ENCODE measurements at places on chromosomes 2 and 18.

GRCh38 chr2:121868652-121869051, 113.2 kb downstream of the TSN start:
- no peak for DNase-seq

DNA sequence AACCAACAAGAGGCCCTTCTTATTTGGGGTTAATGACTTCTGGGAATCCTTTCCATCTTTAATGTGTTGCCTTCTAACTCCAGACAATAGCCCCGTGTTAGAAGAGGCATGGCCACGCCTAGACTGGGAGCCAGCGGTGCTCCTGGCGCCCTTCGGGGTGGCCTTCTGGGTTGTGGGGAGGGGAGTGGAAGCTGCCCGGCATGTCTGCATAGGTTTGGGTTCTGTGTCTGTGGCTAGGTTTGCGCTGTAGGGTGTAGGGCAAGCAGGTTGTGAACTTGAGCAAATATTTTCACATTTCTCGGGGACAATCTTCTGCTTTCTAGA, 40.4 kb downstream of the CELF4 start:
- no peak for DNase-seq

DNA sequence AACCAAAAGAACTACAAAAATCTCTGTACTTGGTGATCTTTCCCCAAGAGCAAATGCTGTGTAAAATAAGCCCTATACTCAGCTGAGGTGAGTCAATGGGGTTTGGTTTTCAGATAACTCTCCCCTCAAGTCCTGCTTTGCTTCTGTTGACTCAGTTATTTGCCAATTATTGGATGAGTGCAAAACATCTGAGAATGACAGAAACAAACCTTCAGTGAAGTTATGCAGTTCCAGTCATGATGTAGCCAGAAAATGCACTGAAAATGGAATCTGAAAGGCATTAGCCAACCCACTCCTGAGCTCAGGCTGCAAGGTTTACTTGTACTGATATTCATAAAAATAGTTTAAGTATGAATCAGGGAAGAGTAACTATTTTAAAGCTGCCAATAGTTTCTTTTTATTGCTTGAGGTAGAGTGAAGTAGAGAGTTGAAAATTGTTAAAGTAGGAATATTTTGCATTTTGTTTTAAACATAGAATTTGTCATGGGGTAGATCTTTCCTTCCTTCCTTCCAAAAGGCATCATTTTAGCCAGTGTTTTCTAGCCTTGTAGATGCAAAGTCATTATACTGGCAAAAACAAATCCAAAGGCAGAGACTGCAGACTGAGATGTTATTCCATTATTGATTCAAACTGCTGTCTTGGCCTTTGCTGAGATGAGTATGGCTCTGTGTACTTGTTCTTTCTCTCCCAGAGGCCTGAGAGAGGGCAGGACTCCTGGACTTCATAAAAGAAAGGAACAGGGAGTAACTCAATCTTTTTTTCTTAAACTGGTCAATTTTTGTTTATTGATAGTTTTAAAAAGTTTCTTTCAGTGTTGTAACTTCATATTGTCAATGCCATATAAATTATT, 215.3 kb downstream of the RND3 start:
- DNase-seq = no peak

GRCh38 chr2:134391751-134392160, 137.9 kb downstream of the MGAT5 start:
- no peak for DNase-seq

- no peak for DNase-seq
Observed at GRCh38 chr2:180970016-180970415, 10.4 kb upstream of the UBE2E3 start.

GRCh38 chr2:232204457-232204931, 174.1 kb upstream of the ALPP start:
- DNase-seq = no peak

DNA sequence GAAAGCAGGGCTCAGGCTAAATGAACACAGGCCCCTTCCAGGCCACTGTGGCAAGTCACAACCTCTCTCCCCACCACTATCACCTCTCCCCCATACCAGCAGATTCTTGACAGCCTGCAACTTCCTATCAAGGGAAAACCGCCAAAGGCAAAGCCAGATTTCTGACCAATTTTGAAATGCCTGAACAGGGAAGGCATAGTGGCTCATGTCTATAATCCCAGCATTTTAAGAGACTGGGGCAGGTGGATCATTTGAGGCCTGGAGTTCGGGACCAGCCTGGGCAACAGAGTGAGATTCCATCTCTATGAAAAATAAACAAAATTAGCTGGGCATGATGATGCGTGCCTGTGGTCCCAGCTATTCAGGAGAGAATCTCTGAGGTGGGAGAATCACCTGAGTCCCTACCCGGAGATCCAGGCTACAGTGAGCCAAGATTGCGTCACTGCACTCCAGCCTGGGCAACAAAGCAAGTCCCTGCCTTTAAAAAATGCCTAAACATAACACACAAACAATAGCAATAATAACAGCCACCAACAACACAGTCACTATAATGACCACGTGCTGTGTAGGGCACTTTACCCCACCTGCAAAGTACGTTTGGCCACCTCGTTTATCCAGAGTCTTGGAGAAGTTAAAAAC, 75.5 kb upstream of the GLI2 start:
- no peak for DNase-seq

DNA sequence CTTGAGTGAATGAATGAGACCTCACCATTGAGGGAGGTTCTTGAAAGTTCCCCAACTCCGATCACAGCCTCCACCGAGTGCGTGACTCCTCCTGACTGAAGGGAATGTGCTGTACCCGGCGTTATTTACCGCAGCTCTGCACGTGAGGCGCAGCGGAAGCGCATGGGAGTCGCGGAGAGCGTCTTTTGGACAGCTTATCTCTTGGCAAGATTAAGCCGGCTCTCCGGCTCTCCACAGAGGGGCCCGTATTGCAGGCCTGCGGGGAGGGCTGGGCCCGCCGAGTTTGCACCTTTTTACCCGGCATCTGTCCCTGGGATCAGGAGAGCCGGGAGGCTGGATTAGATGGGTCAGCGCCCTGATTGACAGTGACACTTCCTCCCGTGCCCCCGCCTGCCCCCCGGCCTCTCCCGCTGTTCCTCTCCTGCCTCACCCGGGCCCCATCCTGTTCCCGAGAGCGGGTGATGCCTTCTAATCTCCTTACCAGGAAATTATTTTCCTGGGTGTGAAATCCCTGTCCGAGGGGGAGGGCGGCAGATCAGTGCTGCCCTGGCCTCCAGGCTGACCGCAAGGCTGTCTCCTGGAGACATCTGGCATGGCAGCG, 176.3 kb downstream of the INHBB start:
- no peak for DNase-seq

- DNase-seq = no peak
Observed at GRCh38 chr2:233844064-233844807, 10.1 kb downstream of the HJURP start.

DNA sequence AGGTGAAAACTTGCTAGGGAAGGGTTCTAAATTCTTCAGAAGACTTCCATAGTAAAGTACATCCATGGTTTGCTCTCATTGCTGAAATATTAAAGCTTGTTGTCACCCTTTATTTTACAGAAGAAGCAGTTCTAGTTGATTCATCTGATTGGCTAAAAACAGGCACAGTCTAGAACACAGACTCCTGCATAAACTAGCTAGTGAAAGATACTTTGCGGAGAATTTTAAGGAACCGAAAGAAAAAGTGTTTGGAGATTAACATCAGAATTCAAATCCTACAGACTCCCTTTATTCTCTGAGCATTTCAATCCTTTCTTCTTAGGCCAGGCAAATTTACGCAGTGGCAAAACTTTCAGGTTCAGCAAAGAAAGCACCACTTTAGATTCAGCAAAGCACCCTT, 1076.5 kb upstream of the ZEB2 start:
- no peak for DNase-seq

- no peak for DNase-seq
Observed at GRCh38 chr2:6074089-6074643, 382.0 kb downstream of the SOX11 start.

- DNase-seq = no peak
Observed at GRCh38 chr2:161131074-161131680, 29.1 kb upstream of the TANK start.

Data from activated T-helper 1 cell treated with anti-CD3 and anti-CD28 coated beads, Interleukin-2, amount 50 U/mL, for 16 hours (primary cell).